ENCODE measurements at places on chromosomes 2 and 18. TPM values are rescaled to one million over a fixed set of nuclear protein-coding genes. Genes with fewer than 3 reads are reported as not detected.
A peak's percentile ranks its signal among the peaks of the same experiment; 100 is the strongest.

DNA sequence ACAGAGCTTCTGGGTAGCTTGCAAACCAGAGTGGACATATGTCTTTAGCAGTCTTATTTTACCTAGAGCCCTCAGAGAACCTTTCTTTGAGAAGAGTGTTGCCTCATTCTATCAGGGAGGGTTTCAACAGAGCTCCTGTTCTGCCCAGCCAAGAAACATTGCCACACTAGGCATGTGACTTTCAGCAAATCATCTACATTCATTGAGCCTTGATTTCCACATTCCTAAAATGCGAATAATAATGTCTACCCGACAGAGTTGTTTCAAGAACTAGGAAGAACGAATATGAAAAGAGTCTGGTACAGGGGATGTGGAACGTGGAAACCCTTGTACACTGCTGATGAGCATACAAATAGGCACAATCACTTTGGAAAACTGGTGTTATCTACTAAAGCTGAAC lies 7.8 kb upstream of the PRKAG3 start:
- H3K27me3 ChIP-seq, result peaks cover 54% of the 10 kb centered on the region
- H3K4me3 ChIP-seq, result no peak overlapping the region
- peaks cover 6% of the 10 kb centered on the region for H3K36me3 ChIP-seq

GRCh38 chr2:29841386-29842004 lies 79.9 kb downstream of the ALK start:
- H3K27ac ChIP-seq, result no peak overlapping the region
- H3K4me1 ChIP-seq, result peaks cover 4% of the 10 kb centered on the region
- no peak for DNase-seq

GRCh38 chr2:231795525-231796327 lies 9.5 kb downstream of the COPS7B start:
- DNase-seq, result no peak
- peaks cover 5% of the 10 kb centered on the region for H3K4me1 ChIP-seq
- H3K27me3 ChIP-seq, result no peaks in the 10 kb centered on the region
- no peak overlapping the region for H3K4me3 ChIP-seq

- no peaks in the 10 kb centered on the region for H3K4me1 ChIP-seq
- H3K27ac ChIP-seq, result no peak overlapping the region
- no peak overlapping the region for H3K4me3 ChIP-seq
- H3K27me3 ChIP-seq, result no peaks in the 10 kb centered on the region
- DNase-seq, result no peak
Observed at GRCh38 chr2:105691947-105692390, 52.7 kb upstream of the NCK2 start.

DNA sequence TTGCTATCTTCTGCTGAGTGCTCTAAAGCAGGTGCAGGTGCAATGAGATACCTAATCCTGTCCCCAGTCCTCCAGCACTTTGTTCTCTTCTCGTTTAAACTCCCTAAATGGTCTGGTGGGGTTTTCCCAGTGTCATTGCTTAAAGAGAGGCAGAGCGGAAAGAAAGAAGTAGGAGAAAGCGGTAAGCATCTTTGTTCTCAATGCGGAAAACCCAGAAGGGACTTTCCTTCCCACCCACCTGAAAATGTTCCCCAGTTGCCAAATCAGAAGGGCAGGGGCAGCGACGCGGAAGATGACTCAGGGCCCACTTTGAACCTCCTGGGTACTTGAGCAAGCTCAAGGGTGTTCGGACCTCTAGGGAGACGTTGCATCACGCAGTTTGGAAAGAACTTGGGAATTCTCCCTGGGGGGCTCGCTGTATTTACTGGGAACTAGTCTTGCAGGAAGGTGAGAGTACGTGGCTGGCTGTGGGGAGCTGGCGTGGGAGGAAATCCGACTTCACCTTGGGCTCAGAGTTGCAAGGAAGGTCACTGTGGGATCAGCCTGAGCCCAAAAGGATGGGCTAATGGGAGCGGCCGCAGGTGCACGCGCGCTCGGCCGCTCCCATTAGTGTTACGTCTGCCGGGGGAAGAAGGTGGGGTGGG lies 589 bp upstream of the SGPP2 start:
- peak overlapping the region; percentile 79 for H3K27ac ChIP-seq
- H3K27me3 ChIP-seq, result peaks cover 68% of the 10 kb centered on the region
- H3K4me3 ChIP-seq, result peak overlapping the region; percentile 89
- no peak for DNase-seq
- H3K4me1 ChIP-seq, result peaks cover 29% of the 10 kb centered on the region
- no peaks in the 10 kb centered on the region for H3K36me3 ChIP-seq

- no peaks in the 10 kb centered on the region for H3K36me3 ChIP-seq
- peaks cover 13% of the 10 kb centered on the region for H3K4me1 ChIP-seq
- H3K27ac ChIP-seq, result no peak overlapping the region
- DNase-seq, result no peak
Observed at GRCh38 chr2:7467782-7468447, 550.7 kb downstream of the RNF144A start.

DNA sequence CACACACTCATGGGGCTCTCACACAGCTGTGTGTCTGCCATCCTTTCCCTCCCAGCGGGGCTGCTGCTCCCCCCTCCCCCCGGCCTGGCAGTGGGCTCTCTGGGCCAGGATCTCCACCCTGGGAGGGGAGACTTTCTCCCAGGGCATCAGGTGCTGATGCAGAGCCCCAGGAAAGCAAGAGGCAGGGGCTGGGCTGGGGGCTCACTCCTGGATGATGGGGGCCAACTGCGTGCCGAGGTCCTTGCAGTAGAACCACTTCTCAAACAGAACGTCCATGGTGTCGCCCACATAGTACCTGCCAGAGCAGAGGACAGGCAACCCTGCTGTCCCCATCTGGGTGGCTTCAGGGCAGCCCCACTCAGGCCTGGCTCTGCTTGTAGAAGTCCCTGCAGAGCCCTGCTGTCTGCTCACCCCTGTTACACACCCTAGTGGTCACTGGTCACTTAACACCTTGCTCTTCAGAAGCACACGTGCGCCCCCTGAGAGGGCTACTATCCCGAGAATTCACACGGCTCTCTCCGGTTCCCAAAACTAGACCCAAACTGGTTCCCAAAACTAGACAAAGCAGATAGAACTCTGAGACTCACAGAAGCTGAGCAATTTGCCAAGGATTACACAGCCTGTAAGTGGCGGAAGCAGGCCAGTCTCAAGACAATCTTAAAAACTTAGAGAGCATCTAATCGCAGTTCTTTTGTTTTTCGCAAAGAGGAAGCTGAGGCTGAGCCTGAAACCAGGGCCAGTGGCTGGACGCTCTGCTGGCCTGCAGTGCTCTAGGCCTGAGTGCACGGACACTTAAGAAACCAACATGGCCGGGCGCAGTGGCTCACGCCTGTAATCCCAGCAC lies 6.6 kb upstream of the OXER1 start:
- H3K4me3 ChIP-seq, result no peak overlapping the region
- H3K27ac ChIP-seq, result no peak overlapping the region
- peaks cover 5% of the 10 kb centered on the region for H3K4me1 ChIP-seq
- no peaks in the 10 kb centered on the region for H3K27me3 ChIP-seq
- no peaks in the 10 kb centered on the region for H3K36me3 ChIP-seq

GRCh38 chr18:46301571-46301970 lies 197.4 kb downstream of the HAUS1 start:
- no peak for DNase-seq
- no peak overlapping the region for H3K27ac ChIP-seq
- H3K4me3 ChIP-seq, result no peak overlapping the region
- H3K4me1 ChIP-seq, result peaks cover 7% of the 10 kb centered on the region
- H3K27me3 ChIP-seq, result peaks cover 11% of the 10 kb centered on the region
- H3K36me3 ChIP-seq, result no peaks in the 10 kb centered on the region

DNA sequence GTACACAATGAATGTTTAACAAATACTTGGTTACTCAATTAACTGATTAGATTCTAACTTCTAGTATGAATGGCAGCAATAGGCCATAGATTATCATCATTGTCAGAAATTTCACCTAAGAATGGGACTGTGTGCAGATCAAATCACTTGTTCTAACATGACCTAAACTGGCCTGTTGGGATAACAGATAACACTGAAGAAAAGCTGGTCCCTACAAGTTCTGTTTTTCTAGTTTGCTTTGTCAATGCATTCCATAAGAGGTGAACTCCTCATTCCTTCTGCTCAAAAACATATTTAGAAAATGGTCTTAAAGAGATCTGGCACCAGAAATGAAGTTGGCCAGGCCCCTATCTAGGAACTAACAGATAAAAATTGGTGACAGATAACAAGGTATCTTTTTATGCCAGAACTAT lies 175.4 kb downstream of the THADA start:
- H3K4me3 ChIP-seq, result peak overlapping the region; percentile 48
- H3K27me3 ChIP-seq, result no peaks in the 10 kb centered on the region
- no peak for DNase-seq
- H3K36me3 ChIP-seq, result peaks cover 6% of the 10 kb centered on the region

DNA sequence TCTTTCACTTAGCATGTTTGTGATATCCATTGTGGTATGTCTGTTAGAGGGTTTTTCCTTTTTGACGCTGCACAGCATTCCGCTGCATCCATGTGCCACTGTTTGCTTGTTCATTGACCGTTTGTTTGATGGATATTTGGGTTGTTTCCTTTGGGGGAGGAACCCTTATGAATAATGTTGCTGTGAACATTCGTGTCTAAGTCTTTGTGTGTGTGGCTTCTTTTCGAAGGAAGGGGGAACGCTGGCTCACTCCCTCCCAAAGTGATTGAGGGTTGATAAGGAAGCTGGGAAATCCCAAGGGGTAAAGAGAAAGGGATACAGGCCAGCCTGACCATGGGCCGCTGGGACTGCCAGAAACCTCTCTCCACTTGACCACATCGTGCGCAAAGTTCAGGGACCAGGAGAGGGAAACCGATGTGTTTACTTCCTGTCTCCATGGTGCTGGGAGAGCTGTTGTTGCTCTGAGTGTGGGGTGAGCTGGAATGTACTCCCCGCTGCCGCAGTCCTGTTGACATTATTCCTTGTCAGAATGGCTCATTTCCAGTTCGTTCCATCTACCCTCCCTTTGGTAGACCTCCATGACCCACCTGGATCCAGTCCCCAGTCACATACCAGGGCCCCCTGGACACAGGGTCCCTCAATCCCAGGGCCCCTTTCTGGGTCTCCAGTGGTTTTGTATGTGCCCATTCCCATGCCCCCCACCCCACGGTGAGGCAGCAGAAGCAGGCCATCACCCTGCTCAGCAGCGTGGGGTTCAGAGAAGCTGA lies 39.6 kb downstream of the HS1BP3 start:
- H3K4me1 ChIP-seq, result peaks cover 33% of the 10 kb centered on the region
- H3K36me3 ChIP-seq, result peaks cover 4% of the 10 kb centered on the region
- no peak overlapping the region for H3K4me3 ChIP-seq

GRCh38 chr18:6004683-6005082 lies 109.4 kb upstream of the TMEM200C start:
- no peaks in the 10 kb centered on the region for H3K27me3 ChIP-seq
- no peak overlapping the region for H3K27ac ChIP-seq
- DNase-seq, result no peak
- H3K36me3 ChIP-seq, result peaks cover 3% of the 10 kb centered on the region

DNA sequence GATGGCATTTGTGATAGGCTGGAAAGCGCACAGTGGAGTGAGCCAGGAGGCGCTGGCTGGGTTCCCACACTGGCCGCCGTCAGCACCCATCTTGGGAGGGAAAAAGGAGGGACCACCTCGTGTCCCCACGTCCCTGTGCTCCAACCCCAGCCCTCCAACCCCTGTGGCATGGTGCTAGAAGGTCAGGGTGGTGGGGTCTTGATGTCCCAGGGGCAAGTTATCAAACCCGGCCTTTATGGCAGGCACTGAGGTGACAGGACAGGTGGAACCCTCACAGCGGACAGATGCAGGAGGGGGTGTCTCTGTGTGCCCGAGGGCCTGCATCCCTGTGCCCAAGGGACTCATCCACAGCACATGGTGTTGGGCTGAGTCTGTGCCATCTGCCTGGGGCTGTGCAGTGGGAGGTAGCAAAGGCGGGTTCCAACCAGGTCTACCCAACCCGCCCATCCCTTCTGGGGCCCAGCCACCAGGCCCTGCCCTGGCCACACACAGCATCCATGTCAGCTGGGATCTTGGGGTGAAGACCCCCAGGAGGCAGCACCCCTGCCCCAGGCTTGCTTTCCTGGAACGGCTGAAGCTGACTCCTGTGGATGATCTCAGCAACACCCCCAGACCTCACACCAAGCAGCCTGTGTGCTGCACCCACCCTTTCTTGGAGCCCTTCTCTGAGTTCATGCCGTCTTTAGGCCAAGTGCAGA lies 246.1 kb downstream of the NDUFA10 start:
- no peaks in the 10 kb centered on the region for H3K36me3 ChIP-seq
- no peak overlapping the region for H3K27ac ChIP-seq
- H3K4me1 ChIP-seq, result peaks cover 10% of the 10 kb centered on the region
- peak; percentile 59 for DNase-seq
- H3K27me3 ChIP-seq, result peaks cover 31% of the 10 kb centered on the region

- H3K27ac ChIP-seq, result no peak overlapping the region
- DNase-seq, result no peak
- no peak overlapping the region for H3K4me3 ChIP-seq
- peaks cover 41% of the 10 kb centered on the region for H3K4me1 ChIP-seq
Observed at GRCh38 chr2:64111426-64111825, 32.8 kb downstream of the PELI1 start.

DNA sequence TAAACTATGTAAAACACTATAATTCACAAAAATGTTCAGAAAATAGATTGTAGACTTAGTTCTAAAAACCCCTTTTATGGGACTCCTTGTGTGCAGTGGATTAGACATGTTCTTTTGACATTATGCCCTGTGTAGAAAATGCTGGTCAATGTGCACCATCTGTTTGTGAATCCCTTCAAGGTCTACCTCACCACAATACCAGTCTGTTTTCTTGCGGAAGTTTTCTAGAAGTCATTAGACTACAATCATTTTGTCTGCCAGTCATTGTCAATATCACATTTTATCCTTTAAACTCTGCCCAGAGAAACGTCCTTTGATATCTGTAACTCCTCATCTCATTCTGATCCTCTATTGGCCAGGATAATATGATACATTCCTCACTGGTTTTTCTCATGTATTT lies 7.8 kb downstream of the ITGA4 start:
- no peaks in the 10 kb centered on the region for H3K4me1 ChIP-seq
- DNase-seq, result no peak

GRCh38 chr2:81876624-81877023 lies 1572.1 kb upstream of the LRRTM1 start:
- H3K27ac ChIP-seq, result no peak overlapping the region
- no peaks in the 10 kb centered on the region for H3K27me3 ChIP-seq
- no peaks in the 10 kb centered on the region for H3K36me3 ChIP-seq
- H3K4me3 ChIP-seq, result no peak overlapping the region
- H3K4me1 ChIP-seq, result no peaks in the 10 kb centered on the region

GRCh38 chr2:219758907-219759680 lies 131.7 kb downstream of the SLC4A3 start:
- H3K27ac ChIP-seq, result no peak overlapping the region
- no peaks in the 10 kb centered on the region for H3K36me3 ChIP-seq
- H3K4me3 ChIP-seq, result no peak overlapping the region
- DNase-seq, result no peak
- peaks cover 27% of the 10 kb centered on the region for H3K27me3 ChIP-seq

- H3K27ac ChIP-seq, result no peak overlapping the region
- no peaks in the 10 kb centered on the region for H3K4me1 ChIP-seq
- no peak for DNase-seq
- no peaks in the 10 kb centered on the region for H3K27me3 ChIP-seq
- peaks cover 26% of the 10 kb centered on the region for H3K36me3 ChIP-seq
- no peak overlapping the region for H3K4me3 ChIP-seq
Observed at GRCh38 chr2:46901611-46902010, 14.0 kb downstream of the MCFD2 start.

FAM237A gene
- total RNA-seq, result not detected

VIT gene
- 1.4 TPM for total RNA-seq

MC2R gene
- not detected for total RNA-seq

LAMA1 gene
- 59.3 TPM for total RNA-seq

CACNB4 gene
- 5.6 TPM for total RNA-seq

RAB27B gene
- 9.4 TPM for total RNA-seq

ERICH2 gene
- total RNA-seq, result not detected

SIX2 gene
- 13.8 TPM for total RNA-seq

FANCL gene
- total RNA-seq, result 37.4 TPM

IMP4 gene
- total RNA-seq, result 53.6 TPM

All from type B pancreatic cell (in vitro differentiated cells).